ENCODE measurements at places on chromosomes 1 and 21.

GRCh38 chr1:21468599-21468998 is 28.7 kb downstream of the NBPF3 start:
- DNase-seq: no peak

- no peak for DNase-seq
Measured at GRCh38 chr1:189350983-189351616, 1126.6 kb downstream of the BRINP3 start.

- no peak for DNase-seq
Measured at GRCh38 chr1:6651909-6652308, 27.2 kb downstream of the THAP3 start.

DNA sequence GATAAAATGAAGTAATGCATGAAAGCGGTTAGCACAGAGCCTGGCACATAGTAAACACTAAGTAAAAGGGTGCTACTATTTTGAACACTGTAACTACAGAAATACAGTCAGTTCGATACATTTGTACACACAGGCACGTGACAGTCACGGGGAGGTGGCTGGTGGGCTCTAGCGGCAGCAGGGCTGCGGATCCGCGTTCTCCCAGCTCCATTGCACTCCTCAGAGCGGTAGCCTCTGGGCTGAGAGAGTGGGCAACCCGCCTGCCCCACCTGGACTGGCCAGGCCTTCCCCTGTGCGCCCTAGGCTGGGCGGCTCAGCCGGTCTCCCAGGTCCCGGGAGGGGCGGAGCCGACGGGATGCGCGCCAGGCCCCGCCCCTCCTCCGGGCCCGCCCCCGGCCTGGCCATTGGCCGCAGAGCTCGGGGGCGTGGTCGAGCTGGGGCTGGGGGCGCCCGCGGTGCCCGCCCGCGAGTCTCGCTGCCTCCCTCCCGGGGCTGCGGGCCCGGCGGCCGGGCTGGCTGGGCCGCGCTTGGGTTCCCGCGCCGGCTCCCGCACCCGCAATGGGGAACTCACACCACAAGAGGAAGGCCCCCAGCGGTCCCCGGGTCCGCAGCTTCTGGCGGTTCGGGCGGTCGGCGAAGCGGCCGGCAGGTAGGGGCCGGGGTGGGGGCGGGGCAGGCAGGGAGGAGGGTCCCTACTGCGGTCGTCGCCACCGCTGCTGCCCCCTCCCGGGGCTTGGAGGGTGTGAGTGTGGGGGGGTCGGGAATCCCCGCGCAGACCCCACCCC is 51.2 kb upstream of the SYNC start:
- no peak for DNase-seq

DNA sequence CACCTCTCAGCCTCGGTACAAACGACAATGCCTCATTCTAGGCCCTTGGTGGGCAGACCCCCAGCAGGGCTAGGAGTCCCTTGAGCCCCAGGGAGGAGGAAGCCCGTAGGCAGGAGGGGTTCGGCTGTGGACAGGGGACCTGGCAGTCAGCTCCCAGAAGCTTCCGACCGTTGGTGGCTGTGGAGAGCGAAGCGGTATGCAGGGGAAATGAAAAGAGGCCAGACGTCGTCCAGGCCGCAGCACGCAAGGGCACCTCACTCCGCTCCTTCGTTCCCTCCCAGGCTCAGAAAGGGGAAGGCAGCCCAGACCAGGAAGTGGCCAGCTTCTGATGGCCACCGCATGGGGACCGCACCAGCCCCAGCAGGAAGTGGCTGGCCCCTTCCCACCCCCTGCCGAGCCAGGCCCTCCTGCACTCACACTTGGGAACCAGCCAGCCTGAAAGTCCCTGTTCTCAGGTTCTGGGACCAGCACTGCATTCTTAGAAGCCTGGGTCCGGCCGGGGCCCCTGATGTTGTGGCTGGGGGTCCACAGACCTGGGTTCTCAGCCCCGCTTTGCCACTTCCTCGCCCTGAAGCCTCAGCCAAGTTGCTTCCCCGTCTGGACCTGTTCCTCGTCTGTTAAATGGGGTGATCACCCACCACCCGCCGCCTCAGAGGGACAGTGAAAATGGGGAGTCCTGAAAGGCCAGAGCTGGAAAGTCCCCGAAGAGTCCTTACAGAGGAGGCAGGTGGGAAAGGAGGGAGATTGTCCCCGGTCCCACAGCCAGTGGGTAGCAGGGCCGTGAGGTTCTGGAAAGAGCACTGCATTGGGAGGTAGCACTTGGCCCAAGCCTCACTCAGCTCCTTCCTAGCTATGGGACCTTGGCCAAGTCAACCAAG is 104.0 kb upstream of the RUNX3 start:
- no peak for DNase-seq

DNA sequence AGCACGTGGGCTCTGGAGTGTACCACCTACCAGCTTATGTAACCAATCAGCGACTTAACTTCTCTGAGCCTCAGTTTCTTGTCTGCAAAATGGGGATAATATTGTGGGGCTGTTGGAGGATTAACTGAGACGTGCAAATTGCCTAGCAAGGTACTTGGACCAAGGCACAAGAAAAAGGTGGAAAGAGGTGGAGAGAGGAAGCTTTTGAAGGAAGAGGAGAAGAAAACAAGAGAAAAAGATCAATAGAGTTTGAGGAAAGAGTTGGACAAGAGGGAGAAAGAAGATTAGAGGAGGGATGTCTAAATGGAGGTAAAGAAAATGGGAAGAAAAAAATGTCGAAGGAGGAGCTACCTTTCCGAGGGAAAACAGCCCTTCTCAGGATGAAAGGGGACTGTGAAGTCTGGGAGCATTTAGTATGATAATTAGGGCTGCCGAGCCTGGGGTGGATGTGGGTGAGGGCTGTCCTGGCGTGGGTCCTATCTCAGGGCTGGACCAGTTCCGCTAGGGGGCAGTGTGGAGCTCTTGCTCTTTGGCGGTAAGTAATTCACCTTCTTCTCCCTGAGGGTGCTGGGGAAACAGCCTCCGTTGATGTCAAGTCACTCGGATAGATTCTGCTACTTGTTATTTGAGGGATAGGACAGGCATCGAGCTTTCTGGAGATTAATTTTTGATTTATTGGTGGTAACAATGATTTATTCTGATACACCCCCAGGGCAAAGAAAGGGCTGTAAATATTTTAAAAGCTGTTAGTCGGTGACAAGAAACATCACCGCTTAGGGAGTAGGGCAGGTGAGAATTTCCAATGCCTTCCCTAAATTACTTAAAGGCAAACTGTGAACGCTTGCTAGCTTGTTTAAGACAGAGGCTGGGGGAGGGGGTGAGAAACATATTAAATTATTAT is 79.0 kb upstream of the NFASC start:
- no peak for DNase-seq

DNA sequence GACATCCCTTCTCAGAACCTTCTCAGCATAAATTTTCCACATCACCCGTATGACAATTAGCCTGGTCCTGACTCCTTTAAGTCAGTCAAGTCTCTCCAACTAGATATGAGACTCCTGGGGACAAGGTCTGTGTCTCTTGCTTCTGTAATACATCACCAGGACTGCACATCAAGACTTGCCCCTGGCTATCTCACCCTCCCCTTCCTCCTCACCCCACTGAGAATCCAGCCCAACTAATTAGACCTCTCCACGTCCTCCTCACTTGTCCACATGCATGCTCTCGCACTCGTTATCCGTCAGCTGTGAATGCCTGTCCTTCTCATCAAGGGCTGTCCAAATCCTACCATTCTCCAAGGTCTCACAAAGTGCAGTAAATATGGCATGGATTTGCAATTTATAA is 542.8 kb downstream of the PTPRU start:
- DNase-seq: no peak

GRCh38 chr1:11925938-11926292 is 312 bp downstream of the KIAA2013 start:
- no peak for DNase-seq

DNA sequence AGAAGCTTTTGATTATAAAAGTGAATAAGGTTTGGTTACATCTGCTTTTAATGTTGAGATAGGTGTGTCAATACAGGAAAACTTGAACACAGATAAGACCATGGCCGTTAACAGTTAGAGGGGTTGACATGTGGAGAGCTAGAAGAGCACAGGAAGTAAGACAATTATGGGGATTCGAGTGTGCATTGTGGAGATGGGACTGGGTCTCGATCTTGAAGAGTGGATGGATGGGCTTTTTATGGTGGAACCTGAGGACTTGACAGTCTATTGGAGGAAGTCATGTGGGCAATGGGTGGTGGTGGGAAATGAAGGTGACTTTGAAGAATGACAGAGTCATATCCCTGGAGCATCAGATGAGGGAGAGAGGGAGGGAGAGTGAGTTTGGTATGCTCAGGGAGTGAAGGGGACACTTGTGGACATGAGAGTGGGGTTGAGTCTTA is 12.1 kb downstream of the DYRK1A start:
- no peak for DNase-seq

DNA sequence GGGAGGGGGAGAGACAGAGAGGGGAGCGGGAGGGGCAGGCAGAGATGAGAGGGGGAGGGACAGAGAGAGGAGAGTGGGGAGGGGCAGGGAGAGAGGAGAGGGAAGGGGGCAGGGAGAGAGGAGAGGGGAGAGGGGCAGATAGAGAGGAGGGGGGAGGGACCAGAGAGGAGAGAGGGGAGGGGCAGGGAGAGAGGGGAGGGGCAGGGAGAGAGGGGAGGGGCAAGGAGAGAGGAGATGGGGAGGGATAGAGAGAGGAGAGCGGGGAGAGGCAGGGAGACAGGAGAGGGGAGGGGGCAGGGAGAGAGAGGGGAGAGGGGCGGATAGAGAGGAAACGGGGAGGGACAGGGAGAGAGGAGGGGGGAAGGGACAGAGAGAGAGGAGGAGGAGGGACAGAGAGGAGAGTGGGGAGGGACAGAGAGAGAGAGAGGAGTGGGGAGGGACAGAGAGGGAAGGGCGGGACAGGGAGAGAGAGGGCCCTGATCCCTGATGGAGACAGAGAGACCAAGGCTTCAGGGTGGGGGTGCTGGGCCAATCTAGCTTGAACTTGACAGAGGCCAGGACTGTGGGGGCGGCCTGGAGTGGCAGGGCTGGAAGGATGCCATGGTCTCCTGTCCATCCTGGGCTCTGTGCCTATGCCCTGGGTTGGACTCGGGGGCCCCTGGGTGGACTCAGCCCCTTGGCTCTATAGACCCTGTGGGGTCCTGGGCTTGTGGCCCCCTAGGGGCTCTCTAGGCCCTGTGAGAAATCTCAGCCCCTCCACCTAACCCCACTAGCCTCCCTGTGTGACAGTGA is 43.6 kb downstream of the DMRTB1 start:
- DNase-seq: no peak

GRCh38 chr1:235090406-235091069 is 38.1 kb downstream of the TOMM20 start:
- peak; percentile 72 for DNase-seq

- DNase-seq: peak; percentile 89
Measured at GRCh38 chr1:82565546-82565945, 764.8 kb downstream of the ADGRL2 start.

- DNase-seq: no peak
Measured at GRCh38 chr1:77047978-77048614, 171.1 kb downstream of the PIGK start.

DNA sequence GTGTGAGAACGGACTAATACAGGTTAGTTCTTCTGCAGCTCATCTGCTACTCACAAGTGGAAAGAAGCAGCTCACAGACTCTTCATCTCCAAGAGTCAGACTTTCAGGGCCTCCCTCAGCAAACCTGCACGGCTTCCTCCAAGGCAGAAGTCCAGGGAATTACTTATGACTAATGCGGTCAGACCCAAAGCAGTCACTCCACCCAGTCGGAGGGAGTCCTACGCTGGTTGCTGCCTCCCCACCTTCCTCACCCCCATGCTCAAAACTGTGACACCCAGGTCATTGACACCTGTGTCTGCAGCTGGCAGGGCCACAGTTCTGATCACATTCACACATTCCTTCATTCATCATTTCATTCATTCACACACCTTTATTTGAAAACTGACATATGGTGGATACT is 38.4 kb upstream of the PRDM2 start:
- no peak for DNase-seq

GRCh38 chr1:58778385-58779000 is 5.4 kb downstream of the JUN start:
- DNase-seq: no peak

- no peak for DNase-seq
Measured at GRCh38 chr1:107499139-107499744, 358.4 kb downstream of the NTNG1 start.

DNA sequence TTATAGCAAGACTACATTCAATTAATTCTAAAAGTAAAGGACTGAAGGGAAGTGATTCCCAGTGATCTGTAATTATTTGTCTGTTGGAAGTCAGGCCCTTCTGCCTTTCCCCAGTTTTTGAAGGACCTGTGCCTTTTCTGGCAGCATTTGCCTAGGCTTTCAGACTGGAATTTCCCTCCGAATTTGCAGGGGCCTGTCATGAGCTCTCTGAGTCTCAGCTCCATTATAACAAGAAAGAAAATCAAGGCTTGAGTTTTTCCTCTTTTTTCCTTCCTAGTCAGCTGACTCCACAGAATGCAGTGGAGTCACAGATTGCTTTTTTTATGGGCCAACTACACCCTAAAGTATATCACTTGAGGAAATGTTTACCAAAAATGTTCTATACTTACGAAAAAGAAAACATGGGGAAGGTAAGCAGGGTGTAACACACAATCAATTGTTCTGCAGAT is 1.1 kb downstream of the NR5A2 start:
- no peak for DNase-seq

DNA sequence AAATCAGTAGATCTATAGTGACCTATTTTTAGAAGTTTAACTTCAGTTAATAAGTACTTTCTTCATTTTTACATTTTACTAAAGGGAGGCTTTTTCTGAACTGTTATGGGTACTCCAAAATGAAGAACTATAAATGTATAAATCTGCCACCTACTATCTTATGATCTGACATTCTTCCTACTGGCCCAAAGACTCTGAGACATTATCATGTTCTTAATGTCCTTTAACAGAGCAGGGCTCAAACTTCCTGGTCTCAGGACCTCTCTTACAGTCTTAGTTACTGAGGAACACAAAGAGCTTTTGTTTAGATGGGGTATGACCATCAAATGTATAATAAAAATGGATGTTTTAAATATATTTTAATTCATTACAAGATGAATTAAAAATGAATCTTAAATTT is 8.9 kb downstream of the TRIM33 start:
- DNase-seq: no peak

GRCh38 chr1:30087465-30087864 is 635.9 kb downstream of the MATN1 start:
- DNase-seq: no peak

DNA sequence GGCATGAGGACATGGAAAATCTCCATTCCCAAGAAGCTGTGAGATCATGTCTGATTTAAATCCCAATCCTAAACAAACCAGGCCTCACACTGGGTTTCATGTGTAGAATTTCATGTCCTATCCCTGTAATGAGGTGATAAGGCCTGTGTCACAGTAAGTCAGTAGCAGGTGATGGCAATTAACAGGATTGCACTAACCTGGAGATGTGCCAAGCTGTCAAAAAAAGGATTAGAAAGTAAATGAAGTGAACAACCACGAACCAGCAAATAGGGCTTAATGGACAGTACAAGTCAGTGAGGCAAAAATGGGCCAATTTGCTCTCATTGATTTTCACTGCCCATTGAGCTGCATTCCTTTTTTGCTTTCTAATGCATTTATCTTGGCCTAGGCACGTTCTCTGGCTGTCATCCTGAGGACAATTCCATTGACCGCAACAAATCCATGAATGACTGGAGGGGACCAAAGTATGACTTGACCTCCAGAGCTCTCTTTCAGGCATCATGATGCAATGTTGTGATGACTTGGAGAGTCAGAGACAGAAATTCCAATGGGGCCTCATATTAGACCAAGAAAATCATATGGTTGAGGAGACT is 673.6 kb upstream of the ADGRL2 start:
- no peak for DNase-seq

GRCh38 chr1:155062702-155063411 is 683 bp upstream of the EFNA4 start:
- DNase-seq: no peak

- DNase-seq: no peak
Measured at GRCh38 chr1:98387701-98388100, 273.8 kb upstream of the SNX7 start.
